ENCODE measurements at places on chromosomes 5 and 9.
A peak's percentile ranks its signal among the peaks of the same experiment; 100 is the strongest.

- peak; percentile 38 for DNase-seq
Observed at GRCh38 chr5:6722015-6722414, 8.8 kb downstream of the TENT4A start.

DNA sequence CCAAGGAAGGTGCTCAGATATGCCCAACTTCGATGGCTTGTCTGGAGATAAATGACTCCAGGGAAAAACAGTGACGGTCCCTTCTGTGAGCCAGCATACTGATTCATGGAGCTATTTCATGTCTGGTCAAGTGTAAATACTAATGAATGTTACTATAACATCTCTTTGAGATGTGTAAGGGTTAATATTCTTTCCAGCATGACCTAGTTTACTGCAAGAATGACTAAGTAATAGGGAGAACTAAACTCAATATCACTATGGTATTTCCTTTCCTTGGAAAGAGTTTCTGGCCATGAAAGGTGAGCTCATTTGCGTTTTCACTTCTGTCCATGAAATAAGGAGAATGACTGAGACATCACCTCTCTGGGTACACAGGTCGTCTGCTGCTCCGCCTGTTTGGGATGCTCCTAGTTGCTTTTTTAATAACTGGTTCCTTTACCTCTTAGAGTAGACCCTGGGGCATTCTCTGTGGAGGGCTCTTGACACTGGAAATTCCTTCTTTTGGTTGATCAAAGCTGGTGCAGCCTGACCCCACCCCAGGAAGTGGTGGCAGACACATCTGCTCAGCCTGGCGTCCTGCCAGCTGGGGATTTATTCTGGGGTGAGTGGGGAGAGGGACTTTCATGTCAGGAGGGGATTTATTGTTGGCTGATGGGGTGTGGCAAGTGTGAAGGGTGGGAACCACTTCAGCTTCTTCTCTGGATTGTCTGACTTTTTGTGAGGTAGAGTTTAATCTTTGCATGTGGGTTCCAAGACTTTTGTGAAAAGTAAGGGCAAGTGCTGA lies 250.0 kb upstream of the MPDZ start:
- no peak for DNase-seq

DNA sequence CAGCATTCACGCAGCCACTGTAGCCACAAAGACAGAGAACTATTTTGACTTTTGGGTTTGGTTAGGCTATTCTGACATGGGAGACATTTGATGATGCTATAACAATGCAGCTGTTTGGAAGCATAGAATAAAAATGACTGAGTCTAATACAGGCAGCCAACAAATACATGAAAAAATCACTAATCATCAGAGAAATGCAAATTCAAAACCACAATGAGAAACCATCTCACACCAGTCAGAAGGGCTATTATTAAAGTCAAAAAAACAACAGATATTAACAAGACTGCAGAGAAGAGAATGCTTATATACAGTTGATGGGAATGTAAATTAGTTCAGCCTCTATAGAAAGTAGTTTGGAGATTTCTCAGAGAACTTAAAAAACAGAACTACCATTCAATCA lies 107.1 kb upstream of the POC5 start:
- DNase-seq, result no peak

DNA sequence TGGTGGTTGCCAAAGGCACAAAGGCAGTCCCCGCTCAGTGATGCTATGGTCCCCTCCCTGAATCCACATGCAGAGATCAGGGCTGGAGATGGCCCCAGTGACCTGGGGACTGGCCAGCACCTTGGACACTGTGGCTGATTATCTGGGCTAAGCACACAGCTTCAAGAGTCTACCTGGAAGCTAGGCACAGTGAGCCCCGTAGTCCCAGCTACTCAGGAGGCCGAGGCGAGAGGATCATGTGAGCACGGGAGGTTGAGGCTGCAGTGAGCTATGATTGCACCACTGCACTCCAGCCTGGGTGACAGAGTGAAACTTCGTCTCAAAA lies 8.3 kb upstream of the SCGB3A1 start:
- no peak for DNase-seq

DNA sequence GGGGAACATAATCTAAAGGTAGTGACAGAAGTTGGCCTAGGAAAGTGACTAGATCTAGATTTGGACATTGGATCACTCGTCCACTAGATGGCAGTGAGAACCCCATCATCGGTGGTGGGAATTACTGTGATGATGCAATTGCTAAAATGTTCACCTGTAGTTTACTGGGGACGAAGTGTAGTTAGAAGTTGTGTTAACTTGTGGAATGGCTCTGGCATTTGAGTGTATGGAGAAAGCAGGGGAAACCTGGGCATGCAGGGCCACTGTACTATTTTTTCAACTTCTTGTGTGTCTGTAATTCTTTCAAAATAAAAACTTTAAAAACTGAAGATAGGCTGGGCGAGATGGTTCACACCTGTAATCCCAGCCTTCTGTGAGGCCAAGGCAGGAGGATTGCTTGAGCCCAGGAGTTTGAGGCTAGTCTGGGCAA lies 75.5 kb downstream of the PHAX start:
- peak; percentile 74 for DNase-seq

DNA sequence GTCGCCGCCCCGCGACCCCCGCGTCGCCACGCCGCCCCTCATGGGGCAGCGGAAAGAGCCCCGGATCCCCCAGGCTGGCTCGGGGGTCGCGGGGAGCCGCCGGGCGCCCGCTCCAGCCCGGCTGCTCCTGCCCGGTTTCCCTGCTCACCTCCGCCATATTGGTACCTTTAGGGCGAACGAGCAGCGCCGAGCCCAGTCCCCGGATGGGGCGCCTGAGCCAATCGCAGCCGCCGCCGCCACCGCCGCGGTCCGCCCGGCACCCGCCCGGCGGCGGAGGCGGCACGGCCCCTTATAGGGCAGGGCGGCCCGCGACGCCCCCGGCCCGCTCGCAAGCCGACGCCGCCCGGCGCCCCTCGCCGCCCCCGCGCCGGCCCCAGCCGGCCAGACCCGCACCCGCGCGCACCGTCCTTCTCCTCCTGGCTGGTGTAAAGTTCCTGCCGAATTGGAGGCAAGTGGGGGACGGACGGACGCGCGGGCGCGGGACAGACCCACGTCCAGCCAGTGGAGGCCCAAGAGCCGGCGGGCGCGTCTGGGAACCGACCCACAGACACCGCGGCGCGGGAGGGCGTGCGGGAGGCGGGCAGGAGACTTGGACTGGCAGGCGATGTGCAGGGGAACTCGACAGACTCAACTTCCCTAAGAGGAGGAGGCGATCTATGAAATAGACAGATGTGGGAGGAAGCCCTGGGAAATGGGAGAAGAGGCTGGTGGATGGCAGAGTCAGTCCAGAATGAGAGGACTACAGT lies at the start of gene MIER3:
MIER3 (minus strand) TSS at position 178 of the 746 bp plus-strand sequence; CDS start at position 157, 21 bp downstream.
- peak; percentile 84 for DNase-seq

GRCh38 chr5:25481463-25481862 lies 836.7 kb upstream of the CDH10 start:
- DNase-seq, result no peak

DNA sequence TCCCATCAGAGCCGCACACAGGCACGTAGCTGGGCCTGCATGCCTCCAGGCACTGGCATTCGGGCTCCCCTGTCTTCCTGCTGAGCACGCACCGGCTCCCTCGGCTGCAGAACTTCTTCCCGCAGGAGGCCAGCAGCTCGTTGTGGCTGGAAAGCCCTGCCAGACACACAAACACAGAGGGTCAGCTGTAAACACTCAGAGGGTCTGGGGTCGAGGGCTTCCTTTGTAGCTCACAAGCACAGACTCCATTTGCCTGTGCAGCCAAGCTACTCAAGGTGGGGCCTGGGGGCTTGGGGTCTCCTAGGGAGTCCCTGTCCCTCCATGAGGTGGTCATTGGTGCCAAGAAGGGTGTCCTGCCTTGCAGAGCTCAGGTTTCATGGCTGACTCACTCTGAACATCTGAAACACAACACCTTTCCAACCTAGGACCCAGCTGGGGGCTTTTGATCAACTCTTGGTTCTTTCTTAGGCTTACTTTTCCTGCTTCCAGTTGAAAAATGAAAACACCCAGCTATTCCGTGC lies 211.4 kb downstream of the FSTL4 start:
- DNase-seq, result no peak

GRCh38 chr5:22852807-22853660 lies at the start of gene CDH12:
CDH12 (minus strand) TSS chr5:22853344.
- no peak for DNase-seq

GRCh38 chr9:8095672-8096086 lies 296.1 kb upstream of the DMAC1 start:
- no peak for DNase-seq

GRCh38 chr5:6861036-6861435 lies 147.8 kb downstream of the TENT4A start:
- no peak for DNase-seq

GRCh38 chr5:95986001-95986400 lies 24.4 kb upstream of the ELL2 start:
- DNase-seq, result no peak
